ENCODE measurements at places on chromosomes 7 and 10. TPM values are rescaled to one million over a fixed set of nuclear protein-coding genes. Genes with fewer than 3 reads are reported as not detected.

The ANKRD61 gene
- 0.71 TPM for polyA plus RNA-seq

DNA sequence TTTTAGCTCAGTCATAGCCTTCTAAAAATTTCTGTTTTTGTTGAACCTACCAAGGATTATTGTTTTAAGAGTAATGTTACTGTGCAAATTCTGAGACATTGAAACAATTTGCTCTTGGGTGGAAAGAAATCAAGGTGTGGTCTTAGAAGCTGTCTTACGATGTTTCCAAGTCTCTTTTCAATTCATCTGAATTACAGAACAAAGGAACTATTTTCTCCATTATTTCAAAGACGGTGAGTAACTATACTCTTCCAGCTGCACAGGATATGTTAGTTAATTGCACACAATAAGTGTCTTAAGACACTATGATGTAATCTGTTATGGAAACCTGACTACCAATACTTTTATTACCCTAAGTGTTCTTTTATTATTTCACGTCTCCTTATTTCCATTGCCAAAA lies 106.8 kb upstream of the POM121L12 start:
- no peak for DNase-seq

The PRLHR gene
- not detected for polyA plus RNA-seq

DNA sequence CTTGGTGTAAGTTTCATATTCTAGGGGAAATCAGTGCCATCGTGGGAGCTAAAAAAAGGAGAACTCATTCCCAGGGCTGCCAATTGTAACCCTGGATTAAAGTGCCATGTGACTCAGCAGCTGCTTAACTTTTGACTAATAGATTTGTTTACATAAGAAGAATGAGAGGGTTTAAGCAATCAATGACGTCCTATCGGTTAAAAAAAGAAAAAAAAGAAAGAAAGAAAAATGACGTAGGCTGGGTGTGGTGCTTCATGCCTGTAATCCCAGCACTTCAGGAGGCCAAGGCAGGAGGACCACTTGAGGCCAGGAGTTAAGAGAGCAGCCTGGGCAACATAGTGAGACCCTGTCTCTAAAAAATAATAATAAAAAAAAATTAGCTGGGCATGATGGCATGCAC lies 116.2 kb upstream of the AFAP1L2 start:
- no peak for DNase-seq

The GSTO2 gene
- 0.80 TPM for polyA plus RNA-seq

The GPR37 gene
- 38.9 TPM for polyA plus RNA-seq

The OR2A5 gene
- not detected for polyA plus RNA-seq

- no peak for DNase-seq
These were observed 2.3 kb downstream of the C1QL3 start for GRCh38 chr10:16519250-16519907.
